ENCODE measurements at places on chromosomes 13 and 19.

DNA sequence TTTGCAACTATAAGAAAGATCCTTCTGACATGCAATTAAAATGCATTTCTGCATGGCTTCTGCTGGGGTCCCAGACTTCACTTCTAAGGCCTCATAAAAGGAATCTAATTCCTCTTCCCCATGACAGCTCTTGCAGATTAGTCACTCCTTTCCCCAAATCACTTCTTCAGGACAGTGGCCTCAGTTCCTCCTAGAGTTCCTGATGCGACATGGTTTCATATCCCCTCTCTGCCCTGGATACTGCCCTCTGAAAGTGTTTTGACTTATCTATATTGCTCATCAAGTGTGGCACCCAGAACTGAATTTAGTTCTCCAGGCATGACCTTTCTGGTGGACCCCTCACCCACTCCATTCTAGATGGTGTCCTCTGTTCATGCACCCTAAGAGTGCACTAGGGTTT lies 238.1 kb downstream of the FOXO1 start:
- DNase-seq, result no peak

DNA sequence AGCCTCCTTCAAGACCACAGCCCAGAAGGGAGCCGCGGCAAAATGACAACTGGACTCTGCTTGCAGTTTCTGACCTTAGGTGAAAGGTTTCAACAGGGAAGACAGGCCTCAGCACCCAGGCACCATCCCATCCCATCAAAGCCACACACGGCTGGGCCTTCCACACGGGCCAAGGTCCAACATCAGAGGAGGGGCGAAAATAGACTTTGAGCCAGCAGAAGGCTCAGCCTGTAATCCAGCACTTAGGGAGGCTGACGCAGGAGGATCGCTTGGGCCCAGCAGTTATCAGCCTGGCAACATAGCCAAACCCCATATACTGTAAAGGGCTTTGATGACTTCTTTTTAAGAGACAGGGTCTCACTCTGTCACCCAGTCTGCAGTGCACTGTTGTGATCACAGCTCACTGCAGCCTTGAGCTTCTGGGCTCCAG lies 26.8 kb upstream of the TINCR start:
- DNase-seq, result no peak

DNA sequence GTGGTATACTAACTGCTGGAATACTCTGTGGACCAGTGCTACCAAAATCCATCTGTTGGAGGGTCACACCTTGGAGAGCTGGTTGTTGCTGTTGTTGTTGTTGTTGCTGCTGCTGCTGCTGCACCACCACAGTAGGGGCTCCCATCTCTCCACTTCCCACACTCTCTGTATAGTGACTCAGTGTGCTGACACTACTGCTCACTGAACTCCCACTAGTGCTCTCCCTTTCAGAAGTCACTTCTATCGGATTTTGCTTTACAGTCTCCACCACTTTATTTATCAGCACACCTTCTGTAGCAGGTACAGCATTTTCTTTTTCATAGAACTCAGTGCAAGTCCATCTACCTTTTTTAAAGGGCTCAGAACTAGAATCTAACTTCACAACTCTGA lies 1.7 kb downstream of the TSC22D1 start:
- no peak for DNase-seq

DNA sequence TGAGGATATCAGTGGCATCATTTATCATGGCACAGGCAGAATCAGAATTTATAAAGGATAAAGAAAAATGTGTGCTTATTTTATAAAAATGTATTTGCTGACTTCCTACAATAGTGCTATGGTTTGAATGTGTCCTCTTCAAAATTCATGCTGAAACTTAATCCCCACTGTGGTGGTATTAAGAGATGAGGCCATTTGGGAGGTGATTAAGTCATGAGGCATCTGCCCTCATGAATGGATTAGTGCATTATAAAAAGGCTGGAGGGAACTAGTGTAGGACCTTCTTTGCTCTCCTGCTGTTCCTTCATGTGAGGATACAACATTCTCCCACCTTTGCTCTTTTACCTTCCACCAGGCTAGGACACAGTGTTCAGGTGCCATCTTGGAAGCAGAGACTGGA lies 212.8 kb downstream of the RFC3 start:
- no peak for DNase-seq

GRCh38 chr19:35142606-35143230 lies 337 bp upstream of the FXYD7 start:
- peak; percentile 90 for DNase-seq

GRCh38 chr19:5048727-5049553 lies 80.0 kb downstream of the KDM4B start:
- DNase-seq, result no peak

DNA sequence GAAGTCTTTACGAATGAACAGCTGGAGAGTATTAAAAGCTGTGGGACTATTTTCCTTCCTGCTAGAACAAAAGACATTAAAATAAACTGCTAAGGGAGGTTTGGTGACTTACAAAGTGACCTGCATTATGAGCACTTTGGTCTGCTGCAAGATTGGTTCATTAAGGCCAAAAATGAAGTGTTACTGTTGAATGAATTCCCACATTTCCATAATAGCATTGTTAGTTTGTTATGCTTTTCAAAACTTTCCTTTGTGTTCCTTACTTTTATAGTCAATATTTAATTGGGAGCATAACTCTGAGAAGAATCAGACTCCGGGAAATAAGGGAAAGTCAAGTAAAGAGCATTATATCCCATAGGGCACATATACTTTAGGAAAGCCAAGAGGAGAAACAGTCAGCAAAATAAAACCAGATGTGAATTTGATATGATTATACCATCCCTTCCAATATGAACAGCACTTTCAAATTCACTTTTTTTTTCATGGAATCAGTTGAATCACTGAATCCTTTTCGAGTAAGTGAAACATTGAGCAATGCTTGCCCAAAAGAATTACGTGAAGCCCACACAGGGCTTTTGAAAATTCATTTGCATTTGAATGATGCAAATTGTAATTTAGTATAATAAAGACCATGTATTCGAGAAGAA lies 112.6 kb downstream of the KCTD12 start:
- no peak for DNase-seq

DNA sequence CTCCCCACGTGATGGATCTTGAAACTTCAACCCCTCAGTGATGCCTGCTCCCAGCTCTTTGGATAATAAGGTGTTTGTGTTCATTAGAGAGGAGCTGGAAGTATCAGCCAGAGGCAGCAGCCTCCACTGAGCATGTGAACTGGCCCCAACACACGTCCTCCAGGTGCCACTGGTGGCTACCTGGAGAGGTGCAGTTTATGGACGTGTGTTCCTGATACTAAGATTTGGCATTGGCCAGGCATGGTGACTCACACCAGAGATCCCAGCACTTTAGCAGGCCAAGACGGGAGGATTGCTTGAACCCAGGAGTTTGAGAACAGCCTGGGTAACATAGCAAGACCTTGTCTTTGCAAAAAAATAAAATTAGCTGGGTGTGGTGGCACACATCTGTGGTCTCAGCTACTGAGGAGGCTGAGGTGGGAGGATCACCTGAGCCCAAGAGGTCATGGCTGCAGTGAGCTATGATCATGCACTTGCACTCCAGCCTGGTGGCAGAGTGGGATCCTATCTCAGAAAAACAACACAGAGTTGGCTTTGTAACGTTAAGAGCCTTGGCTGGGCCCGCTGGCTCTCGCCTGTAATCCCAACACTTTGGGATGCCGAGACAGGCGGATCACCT lies 34.4 kb downstream of the SLC25A42 start:
- no peak for DNase-seq

GRCh38 chr19:49786376-49786820 lies 19.6 kb downstream of the AP2A1 start:
- DNase-seq, result no peak

DNA sequence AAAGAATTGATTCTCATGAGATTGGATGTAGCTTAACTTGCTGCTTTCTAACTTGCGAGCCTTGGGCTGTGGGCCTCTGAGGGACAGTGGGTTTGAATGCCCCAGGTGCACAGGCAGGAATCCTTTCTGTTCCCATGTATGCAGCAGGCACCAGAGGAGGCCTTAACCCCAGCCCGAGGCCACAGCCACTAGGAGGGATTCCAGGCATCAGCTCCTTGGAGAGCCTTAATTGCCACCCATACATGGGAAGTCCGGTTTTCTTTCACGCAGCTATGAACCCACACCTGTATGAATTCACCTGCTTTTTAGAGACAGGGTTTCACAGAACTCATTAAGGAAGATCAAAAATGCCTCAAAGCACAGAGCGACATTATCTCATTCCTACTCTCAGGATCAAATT lies 117.9 kb downstream of the CRYL1 start:
- no peak for DNase-seq

- no peak for DNase-seq
These were observed 12.8 kb downstream of the TNFAIP8L1 start for GRCh38 chr19:4652075-4652474.

DNA sequence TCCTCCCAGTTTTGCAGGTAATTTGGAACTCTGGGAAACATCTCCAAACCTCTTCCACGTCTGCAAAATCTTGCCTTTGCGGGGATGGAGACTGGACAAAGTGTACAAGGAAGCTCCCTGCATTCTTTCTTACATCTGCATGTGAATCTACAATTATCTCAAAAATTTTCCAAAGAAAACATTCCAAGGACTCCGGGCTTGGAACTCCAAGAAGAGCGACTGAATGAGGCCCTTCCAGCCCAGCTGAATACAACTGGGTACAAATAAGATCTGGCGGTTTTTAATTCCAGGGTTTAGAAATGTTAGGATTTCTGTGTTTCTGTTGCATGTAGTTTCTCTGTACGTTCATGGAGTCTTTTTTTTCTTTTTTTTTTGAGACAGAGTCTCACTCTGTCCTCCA lies 28.5 kb downstream of the EXOC3L2 start:
- no peak for DNase-seq

DNA sequence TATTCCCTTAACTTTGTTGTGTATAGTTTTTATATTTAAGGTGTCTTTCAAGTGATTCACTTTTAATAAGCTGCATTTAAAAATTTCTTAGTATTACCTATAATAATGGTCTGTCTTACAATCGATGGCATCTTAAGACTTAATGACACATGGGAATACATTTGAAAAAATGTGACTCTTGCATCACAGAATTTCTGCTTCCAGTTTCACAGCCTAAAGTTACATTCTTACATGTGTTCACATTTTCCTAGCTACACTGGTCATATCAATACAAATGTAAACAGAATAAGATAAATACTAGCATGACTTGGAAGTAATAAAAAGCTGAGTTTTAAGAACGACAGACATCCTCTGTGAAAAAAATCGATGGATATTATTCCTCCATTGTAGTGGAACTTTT lies 1597.1 kb upstream of the MIR17HG start:
- no peak for DNase-seq

Data from DMS53 (cell line).